PC-3 (cell line): ENCODE measurements at places on chromosomes 16 and 17. TPM values are rescaled to one million over a fixed set of nuclear protein-coding genes. Genes with fewer than 3 reads are reported as not detected.

Gene TBX21
- not detected in 2 replicates for total RNA-seq

Gene ACAP1
- not detected in 2 replicates for total RNA-seq

Gene ZNF469
- total RNA-seq, result 3.1 and 5.8 TPM in 2 replicates

DNA sequence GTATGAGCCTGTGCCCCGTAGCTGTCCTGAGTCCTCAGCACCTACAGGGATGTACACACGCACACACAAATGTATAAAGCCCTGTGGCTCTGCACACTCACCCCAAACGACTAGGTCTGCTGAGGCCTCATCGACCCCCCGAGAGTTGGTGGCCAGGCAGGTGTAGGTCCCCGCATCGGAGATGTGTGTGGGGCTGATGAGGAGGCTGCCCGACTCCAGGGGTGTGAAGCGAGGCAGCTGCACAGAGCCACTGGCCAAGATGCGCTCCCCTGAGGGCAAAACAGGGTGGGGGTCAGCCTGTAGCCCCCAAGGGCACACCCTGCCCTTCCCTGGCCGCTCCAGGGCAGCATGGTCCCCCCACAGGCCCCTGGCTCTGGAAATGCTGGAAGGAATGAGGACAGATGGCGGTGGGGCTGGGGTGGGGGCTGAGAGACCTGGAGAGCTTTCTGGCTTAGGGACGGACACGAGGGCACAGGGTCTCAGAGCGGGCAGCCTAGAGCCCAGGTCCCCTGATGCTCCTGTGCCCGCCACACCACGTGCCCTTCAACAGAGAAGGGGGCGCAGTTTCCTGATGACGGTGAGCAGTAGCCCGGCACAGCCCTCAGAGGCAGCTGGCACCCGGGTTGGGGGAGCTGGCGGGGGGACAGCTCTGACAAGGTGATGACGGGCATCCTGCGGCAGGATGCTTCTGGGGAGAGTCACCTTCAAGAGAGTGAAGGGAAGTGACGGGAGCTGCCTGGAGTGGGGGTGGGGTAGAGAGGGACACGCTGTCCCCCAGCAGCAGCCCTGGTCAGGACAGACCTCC lies 119.8 kb upstream of the CDC42EP4 start:
- 0 out of 2 replicates have a peak, but pooled peaks cover 5% of the 10 kb centered on the region for H3K27me3 ChIP-seq
- H3K27ac ChIP-seq, result no peak overlapping the region
- peaks cover 4% of the 10 kb centered on the region; the same call in 1 of the 2 replicates for H3K4me1 ChIP-seq
- no peak overlapping the region for H3K4me3 ChIP-seq
- peak; percentile 46 for DNase-seq

GRCh38 chr17:77045441-77046041 lies 95.2 kb upstream of the SEC14L1 start:
- peak; percentile 54 for DNase-seq
- H3K36me3 ChIP-seq, result no peaks in the 10 kb centered on the region
- no peak overlapping the region for H3K4me3 ChIP-seq
- H3K27me3 ChIP-seq, result peaks cover 1% of the 10 kb centered on the region; the same call in 1 of the 2 replicates
- H3K4me1 ChIP-seq, result peaks cover 3% of the 10 kb centered on the region; the same call in 1 of the 2 replicates

GRCh38 chr16:67283039-67283825 lies 3.9 kb downstream of the PLEKHG4 start:
- no peaks in the 10 kb centered on the region for H3K36me3 ChIP-seq
- peak; percentile 10 for DNase-seq
- H3K27ac ChIP-seq, result no peak overlapping the region
- H3K4me1 ChIP-seq, result peaks cover 7% of the 10 kb centered on the region
- H3K27me3 ChIP-seq, result no peaks in the 10 kb centered on the region
